SK-N-MC (cell line): ENCODE measurements at places on chromosomes 4 and X.
A peak's percentile ranks its signal among the peaks of the same experiment; 100 is the strongest.

DNA sequence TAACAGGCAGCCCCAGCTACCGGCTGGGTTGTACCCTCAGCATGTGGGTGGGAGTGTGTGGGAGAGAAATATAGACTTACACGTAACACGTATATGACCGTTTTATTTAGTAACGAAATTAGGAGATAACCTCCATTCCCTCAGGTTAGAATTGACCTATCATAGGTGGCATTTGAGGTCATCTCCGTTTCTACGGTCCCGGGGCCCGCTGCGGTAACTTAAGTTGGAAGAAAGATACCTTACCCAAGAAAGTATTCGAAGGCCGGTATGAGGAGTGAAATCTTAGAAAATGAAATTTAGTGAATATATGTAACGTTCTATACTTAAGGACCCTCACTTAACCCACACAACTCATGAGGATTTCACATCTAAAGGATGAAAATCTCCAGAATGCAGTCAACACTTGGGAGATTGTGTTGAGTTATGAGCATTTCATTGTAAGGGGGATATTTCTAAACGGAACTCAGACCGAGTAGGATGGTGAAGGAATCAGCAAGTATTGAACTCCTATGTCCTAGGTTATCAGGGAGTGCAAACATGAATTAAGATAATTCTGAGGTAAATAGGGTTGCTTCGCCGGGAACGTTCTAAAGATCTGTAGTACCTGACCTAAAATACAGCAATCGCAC lies 891 bp downstream of the CISD2 start:
- DNase-seq: no peak

GRCh38 chr4:114264452-114264851 lies 285.0 kb upstream of the ARSJ start:
- no peak for DNase-seq

GRCh38 chr4:152591876-152592275 lies 56.0 kb upstream of the FBXW7 start:
- no peak for DNase-seq

DNA sequence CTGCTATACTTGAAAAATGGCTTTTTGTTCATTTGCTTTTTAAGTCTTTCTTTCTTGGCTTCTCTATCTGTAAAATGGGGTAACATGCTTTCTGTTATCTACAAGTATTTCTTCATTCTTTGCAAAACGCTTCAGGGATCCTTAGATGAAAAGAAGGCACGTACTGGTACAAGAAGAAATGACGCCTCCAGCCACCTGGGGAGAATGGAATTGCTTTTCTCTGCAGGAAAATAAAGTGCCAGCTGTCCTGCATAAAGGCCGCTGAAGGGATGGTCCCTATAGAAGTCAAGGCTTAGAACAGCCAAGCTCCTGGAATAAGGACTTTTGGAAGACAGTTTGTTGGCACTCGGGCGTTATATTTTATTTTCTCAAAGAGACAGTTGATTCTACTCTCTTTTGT lies 210.8 kb upstream of the RASGEF1B start:
- no peak for DNase-seq

DNA sequence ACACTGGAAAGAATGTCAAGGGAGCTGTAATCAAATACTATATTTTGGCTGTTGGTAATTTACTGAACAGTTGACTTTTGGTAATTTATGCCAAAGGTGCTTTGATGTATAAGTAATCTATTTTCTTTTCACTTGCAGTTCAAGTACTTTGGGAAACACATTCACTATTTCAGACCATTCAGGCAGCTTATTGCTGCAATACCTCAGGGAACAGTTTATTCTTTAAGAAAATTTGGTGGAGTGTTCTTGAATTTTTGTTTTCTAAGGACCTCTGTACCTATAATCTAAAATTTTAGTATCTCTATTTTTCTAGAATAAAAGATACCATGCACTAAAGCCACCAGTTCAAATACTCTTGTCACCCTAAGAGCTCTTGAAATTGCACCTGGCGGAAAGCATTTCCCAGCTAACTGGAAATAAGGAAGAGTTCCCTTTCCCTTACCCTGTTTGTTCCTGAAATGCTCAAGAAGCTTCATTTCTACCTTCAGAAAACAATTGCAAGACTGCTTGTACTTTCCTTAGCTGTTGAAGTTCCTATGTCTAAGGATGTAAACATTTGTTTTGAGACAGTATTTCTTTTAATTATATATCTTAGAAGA lies 633.5 kb upstream of the FAT1 start:
- DNase-seq: no peak

DNA sequence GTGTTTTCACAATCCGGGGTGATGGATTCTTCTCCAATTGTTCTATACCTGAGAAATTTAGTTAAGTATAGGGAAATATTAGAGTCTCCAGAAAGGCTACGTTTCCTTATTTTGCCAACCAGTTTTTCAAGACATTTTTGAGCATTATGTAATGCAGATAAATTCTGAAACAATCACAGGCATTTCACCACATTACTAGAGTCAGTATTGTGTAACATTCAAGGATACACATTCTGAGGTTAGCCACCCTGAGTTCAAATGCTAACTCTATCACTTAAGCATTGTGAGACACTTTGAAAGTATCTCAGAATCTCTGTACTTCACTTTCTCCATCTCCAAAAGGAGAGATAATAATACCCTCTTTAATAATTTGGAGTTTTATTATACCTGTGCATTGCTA lies 10.6 kb downstream of the SULT1B1 start:
- DNase-seq: no peak

DNA sequence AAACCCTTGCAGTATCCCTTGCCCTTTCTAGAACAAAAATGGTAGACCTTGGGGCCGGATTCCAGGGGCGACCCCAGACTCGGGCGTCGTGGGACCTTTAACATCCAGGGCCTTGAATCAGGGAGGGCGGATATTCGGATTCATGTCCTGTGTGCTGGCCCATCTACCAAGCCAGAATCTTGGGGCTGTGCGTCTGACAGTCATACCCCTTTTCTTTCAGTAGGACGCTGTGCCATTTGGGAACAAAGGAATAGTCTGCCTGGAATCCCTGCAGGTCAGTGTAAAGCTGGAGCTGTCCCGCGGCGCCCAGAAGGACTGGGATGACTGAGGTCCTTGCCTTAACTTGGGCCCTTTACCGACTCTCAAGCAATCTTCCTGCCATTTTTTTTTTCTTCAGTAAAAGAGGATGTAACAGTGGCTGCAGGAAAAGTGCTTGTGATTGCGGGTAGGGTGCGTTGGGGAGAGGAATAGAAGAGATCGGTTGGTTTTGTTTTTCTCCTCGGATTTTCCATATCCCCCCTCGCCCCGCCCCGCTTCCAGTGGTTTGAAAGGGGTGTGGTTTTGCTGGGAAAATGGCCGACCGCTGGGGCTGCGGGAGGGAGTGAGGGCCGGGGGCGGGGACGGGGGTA lies 518 bp downstream of the ARMCX1 start:
- no peak for DNase-seq

- no peak for DNase-seq
These were observed 31.0 kb downstream of the TMEM131L start for GRCh38 chr4:153497091-153497531.

DNA sequence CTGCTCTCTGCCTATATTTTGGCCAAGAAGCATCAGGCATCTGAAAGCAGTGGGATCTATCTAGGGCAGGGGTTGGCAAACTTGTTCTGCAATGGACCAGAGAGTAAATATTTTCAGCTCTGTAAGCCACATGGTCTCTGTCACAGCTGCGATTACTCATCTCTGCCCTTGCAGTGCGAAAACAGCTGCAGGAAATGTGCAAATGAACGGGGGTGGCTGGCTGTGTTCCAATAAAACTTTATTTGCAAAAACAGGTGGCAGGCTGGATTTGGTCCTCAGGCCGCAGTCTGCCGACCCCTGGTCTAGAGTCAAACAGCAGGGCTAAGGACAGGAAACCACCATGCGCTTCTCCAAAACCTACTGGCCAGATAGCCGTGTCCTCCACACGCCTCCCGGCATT lies 48.6 kb downstream of the ACOX3 start:
- no peak for DNase-seq

GRCh38 chrX:455673-456072 lies 69.0 kb upstream of the PPP2R3B start:
- no peak for DNase-seq

GRCh38 chr4:33628296-33628695 lies 2616.0 kb downstream of the ARAP2 start:
- no peak for DNase-seq

DNA sequence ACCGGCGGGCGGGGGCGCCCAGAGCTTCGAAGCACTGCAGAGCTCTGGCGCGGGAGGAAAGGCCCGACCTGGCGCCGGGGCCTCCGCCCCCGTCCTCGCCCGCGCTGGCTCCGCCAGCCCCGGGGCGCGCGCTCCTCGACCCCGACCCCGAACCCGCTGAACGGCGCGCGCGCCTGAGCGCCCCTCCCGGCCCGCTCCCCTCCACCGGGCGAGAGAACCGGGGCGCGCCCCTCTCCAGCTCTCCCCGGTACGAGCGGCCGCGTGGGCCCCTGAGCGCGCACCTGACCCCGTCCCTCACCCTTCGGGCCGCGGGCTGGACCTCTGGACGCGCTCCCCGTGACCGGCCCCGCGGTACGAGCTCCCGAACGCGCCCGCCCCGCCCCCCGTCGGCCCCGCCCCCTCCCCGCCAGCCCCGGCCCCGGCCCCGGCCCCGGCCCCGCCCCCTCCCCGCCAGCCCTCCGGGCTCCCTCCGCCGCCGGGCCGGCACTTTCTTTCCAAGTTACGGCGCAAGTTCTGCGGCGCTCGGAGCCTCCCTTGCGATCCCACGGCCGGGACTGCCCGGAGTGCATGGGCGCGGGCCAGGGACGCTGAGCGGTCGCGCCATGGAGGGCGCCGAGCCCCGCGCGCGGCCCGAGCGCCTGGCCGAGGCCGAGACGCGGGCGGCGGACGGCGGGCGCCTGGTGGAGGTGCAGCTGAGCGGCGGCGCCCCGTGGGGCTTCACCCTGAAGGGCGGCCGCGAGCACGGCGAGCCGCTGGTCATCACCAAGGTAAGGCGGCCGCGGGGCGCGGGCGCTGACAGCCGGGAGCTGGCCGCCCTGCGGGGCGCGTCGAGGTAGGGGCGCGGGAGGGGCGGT lies at the start of gene SHROOM2:
Gene SHROOM2 (plus strand): TSS at position 486 of the 854 bp plus-strand sequence. CDS start 117 bp downstream, at position 603.
- no peak for DNase-seq

DNA sequence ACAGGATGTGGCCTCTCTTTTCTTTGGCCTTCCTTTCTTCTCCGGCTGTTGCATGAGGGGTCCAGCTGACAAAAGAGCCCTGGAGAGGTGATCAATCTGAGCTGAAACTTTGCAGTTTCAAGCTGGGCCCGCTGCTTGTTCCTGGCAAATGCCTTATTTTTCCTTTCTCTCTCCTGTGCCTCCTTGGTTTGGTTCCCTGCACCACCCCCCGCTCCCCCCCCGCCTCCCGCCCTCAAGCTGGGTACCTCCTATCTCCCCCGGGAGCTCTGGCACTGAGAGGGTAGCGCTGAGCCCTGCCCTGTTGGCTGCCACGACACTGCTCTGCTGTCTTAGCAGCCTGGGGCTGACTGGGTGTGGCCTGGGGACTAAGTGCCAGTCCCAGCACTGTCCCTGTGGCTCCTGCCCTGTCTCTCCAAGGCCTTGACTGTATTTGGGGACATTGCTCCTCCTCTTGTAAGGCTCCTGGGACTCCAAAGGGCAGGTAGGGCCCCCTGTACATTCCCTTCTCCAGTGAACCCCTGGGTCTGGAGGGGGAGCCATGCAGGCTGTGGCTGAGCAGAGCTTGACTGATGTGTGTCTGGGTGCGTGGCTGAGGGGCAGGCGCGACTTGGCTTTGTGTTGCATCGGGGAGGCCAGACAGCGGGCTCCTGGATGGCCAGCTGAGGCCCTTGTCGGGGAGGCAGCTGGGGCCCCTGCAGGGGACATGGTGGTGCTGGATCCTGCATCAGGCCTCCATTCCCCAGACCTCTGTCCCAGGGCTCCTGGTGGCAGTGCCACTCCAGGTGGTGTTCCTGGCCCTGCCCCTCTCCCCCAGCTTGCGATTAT lies 1.1 kb downstream of the PLXNA3 start:
- no peak for DNase-seq

GRCh38 chr4:183008492-183008891 lies 90.6 kb upstream of the WWC2 start:
- no peak for DNase-seq

DNA sequence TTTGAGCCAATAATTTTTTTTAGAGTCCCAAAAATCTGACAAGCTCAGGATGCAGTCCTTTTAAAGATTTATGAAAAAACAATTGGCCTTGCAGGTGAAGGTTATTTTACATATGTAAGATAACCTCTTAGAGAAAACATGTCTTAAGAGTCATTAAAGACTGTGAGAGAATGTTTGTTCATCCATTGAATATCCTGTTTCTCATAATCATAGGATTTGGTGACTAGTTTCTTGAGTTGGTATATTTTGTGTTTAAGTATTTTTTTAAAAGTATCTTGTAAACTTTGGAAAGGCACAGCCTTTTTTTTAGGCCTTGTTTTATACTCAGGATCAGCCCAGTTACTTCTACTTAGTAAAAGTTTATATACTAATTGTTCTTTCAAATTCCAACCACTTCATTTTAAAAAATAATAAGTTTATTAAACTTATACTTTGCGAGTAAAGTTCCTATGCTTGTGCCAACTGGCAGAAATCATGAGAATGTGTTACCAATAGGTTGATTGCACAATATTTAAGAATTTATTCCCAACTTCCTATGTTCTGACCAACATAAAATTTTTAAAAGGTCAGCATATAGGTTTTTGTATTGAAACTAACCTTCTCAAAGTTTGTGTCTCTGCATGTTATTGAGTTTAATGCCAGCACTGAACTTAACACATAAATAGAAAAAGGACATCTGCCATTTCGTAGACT lies 40.0 kb upstream of the ARSJ start:
- no peak for DNase-seq

- DNase-seq: peak; percentile 24
These were observed 67.2 kb upstream of the BRWD3 start for GRCh38 chrX:80876877-80877276.

GRCh38 chr4:38601244-38601915 lies 62.6 kb upstream of the KLF3 start:
- DNase-seq: no peak

- no peak for DNase-seq
These were observed 357 bp upstream of the ADGRG2 start for GRCh38 chrX:19122641-19123009.

- no peak for DNase-seq
These were observed 18.9 kb downstream of the ZBTB33 start for GRCh38 chrX:120269373-120270035.

GRCh38 chrX:132837967-132838366 lies 120.5 kb downstream of the HS6ST2 start:
- peak; percentile 37 for DNase-seq

DNA sequence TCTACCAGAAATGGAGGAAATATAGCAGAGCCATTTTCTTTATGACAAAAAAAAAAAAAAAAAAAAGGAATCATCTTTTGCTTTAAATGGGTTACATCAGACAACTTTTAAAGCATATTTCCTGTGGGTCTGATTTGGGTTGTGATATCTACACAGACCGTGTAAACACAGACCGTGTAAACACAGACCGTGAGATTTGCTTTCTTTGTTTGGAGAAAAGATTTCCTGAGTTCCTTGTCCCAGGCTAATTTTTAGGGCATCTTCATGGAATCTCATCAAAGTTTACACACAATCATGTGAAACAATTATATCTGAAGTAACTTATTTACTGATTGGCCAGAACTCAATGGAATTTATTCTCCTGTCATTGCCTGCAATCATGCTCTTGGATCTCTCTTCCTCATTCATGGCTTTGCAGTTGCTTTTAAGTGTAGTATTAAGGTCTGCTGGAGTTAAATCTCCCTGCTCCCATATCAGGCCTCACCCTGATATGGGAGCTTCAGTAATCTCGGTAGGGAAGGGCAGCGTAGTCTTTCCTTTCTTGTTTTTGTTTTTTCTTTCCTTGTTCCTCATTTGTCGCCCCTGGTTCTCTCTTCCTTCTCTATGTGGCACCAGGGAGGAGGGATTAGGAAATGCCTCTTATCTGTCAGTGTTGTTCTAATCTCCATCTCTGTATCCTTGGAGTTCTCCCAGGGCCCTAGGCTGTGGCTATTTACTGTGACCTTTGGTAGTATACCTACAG lies 248.6 kb upstream of the JADE1 start:
- DNase-seq: no peak
